NCI-H1436 treated with DMSO at 0.1 percent for 48 hours (cell line): ENCODE measurements at places on chromosomes 3 and 15.

DNA sequence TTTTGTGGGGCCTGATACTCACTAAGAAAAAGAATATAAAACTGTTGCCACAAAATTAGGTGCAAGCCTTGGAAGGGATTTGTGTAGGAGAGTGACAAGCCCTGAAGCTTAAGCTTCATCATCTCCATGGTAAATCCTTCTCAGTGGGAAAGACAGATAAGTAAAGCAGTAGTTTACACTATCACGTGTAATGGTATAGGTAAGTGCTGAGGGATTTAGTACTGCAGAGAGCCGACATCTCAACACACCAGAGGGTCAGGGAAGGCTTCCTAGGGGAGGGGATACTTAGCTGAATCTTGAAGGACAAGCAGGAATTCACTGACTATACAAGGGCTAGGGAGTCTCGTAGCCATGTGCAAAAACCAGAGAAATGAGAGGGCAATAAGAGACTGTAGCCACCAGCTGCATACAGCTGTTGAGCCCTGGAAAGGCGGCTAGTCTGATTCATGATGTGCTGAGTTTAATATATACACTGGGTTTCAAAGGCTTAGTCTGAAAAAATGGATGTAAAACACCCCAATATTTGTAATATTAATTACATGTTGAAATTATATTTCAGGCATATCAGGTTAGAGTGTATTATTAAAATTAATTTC, 11.1 kb downstream of the SLC24A1 start:
- DNase-seq: no peak

GRCh38 chr3:126127904-126128303, 44.0 kb upstream of the SLC41A3 start:
- no peak for DNase-seq

- no peak for DNase-seq
These were observed 15.7 kb upstream of the USF3 start for GRCh38 chr3:113712129-113712528.

DNA sequence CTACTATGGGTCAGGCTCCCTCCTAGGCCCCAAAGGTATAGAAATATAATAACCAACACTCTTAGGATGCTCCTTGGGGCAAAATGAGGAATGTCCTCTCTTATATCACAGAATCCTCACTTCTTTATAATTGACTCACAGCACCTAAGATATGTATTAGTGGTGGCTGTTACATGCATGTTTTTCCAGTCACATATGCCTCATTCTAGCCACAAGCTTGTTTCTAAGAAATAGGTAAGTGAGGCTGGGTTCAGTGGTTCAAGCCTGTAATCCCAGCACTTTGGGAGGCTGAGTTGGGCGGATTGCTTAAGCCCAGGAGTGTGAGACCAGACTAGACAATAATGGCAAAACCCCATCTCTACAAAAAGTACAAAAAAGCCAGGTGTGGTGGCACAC, 57.9 kb upstream of the PSMD6 start:
- no peak for DNase-seq

DNA sequence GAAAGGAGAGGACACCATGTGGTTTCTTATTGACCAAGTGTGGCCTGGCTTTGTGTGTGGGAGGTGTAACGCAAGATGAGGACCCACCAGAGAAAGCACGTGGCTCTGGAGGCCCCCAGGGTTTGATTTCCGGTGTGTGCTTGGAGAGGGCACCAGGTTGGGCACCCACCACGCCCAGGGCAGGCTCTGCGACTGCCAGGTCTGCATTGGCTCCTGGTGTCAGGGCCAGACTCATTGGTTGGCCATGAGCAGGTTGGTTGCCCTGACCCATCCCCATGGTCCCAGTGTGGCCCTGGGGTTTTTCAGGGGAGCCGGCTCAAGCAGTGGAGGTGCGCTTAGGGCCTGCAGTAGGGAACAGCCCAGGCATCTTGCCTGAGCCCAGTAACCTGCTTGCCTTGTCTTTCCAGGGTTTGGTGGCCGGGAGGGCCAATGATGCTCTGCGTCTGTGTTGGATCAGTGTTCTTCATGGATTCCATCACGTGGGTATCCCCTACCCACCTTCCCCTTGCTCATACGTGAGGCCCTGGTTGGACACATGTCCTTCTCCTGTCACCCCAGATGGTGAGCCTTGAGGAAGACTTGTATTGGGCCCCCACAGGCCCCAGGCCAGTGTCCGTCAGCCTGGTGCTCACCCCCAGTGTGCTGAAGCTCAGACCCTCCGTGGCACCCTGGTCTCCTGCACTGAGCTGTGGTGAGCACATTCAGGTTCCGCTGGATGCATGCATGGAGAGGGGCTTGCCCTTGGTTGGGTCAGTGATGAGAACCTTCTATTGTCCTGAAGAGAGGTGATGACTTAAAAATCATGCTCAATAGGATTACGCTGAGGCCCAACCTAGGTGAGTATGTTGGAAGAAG, 193.9 kb downstream of the UBE3A start:
- DNase-seq: no peak

GRCh38 chr15:25697586-25697985, 165.5 kb downstream of the ATP10A start:
- DNase-seq: no peak

DNA sequence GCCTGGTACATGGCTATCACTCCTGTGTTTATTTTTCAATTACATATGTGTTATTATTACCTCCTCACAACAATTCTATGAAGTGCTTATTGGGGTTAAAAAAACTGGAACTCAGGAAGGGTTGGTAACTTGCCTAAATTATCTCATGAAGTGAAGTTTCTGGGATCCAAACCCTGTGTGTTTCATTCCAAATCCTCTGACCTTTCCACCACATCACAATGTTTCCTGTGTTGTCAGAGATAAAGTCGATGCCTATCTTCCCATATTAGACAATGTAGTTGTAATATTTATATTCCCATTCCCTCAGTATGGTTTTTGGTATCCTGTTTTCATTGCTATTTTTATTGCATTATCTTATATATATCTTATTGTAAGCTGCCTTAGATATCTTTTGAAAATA, 269.1 kb upstream of the CFAP20DC start:
- no peak for DNase-seq

GRCh38 chr3:104044002-104044401, 1322.7 kb upstream of the ALCAM start:
- no peak for DNase-seq

DNA sequence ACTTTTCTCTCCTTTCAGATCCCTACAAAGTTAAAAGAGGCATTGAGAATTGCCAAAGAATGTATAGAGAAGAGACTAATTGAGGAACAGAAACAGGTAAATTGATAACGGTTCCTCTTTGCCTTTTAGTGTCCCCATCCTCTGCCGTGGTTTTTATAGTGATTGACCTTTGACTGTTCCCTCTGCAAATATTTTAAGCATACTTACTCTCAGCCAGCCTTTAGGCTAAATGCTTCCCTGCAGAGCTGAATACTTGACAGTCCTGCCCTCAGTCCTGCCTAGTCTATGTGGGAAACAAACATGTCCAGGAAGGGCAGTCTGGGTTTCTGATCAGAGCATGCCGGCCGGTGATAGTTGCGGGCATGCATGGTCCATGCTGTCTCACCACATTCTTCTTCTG, 24.7 kb downstream of the PDHB start:
- no peak for DNase-seq

DNA sequence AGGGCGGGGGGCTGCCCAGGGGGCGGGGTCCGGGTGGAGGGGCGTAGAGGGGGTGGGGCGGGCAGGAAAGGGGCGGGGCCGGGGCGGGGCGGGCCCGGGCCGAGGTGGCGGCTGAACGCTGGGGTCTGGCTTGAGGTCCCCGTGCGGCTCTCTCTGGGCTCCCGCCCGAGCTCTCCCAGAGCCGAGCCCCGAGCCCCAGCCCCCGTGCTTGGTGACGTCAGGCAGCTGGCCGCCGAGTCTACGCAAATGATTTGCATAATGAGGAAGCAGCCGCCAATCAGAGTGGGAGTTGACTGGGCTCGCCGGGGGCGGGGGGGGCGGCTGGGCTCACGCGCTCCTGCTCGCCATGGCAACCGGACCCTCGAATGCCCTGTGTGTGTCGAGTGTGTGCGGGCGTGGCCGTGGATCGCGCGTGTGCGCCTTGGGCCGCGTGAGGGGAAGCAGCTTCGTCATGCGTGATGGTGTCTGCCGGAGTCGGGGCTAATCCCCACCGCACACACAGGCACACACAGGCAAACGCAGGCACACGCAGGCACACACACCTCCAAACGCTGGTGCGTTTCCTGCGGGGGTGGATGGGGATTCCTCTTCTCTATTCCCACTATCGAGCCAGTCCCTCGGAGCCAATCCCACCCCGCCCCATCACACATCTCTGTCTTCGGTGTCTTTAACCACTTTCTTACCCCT, at the start of gene CELF6:
Gene CELF6, minus strand, starts transcription at position 173 of the 687 bp plus-strand sequence. CDS start 283 bp downstream, outside the sequence.
- DNase-seq: peak; percentile 35

- DNase-seq: no peak
These were observed 306.4 kb upstream of the ROPN1 start for GRCh38 chr3:124298301-124298700.

- DNase-seq: no peak
These were observed 73.0 kb downstream of the ATP10A start for GRCh38 chr15:25790000-25790660.

GRCh38 chr3:52439426-52440248, 5.3 kb downstream of the SEMA3G start:
- DNase-seq: no peak

- DNase-seq: no peak
These were observed 639 bp upstream of the POLR2M start for GRCh38 chr15:57705746-57706404.

GRCh38 chr3:111210866-111211564, 139.4 kb downstream of the NECTIN3 start:
- DNase-seq: no peak

GRCh38 chr15:75532413-75533250, 46.5 kb downstream of the PTPN9 start:
- no peak for DNase-seq

GRCh38 chr3:194042927-194043326, 93.0 kb upstream of the HES1 start:
- DNase-seq: no peak

- no peak for DNase-seq
These were observed 50.1 kb downstream of the TLE3 start for GRCh38 chr15:70047386-70048197.

GRCh38 chr15:33822479-33822878, 145.8 kb upstream of the CHRM5 start:
- no peak for DNase-seq
